ENCODE measurements at places on chromosomes 5 and 9.
A peak's percentile ranks its signal among the peaks of the same experiment; 100 is the strongest.

- peak; percentile 87 for DNase-seq
These were observed 28.8 kb upstream of the MGAT1 start for GRCh38 chr5:180831139-180832093.

DNA sequence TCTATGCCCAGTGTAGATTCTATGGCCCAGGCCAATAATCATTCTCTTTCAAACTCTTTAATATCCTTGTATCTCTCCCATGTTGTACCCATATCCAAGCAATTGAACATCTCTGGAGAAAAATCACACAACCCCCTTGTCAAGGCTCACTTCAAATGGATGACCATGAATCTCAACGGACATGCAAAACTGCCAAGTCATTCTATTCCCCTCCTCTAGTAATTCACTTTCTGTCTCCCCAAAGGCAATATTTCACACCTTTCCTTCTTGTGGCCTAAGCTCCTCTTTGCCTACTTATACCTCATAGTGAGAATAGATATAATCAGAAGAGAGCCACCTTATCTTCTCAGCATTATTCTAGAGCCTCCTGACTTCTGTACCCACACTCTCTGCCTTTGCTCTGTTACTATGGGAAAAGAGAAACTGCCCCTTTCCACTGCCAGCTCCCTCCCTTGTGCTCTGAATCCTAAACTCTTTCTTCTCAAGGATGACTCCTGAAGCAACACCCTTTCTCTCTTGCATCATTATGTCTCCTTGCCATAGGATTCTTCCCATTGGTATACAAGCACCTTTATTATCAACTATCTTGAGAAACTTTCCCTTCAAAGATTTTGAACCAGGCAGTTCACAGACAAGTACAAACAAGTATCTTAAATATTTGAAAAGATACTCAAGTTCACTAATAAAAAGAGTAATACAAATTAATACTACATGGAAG, 66.1 kb downstream of the RPS23 start:
- no peak for DNase-seq

DNA sequence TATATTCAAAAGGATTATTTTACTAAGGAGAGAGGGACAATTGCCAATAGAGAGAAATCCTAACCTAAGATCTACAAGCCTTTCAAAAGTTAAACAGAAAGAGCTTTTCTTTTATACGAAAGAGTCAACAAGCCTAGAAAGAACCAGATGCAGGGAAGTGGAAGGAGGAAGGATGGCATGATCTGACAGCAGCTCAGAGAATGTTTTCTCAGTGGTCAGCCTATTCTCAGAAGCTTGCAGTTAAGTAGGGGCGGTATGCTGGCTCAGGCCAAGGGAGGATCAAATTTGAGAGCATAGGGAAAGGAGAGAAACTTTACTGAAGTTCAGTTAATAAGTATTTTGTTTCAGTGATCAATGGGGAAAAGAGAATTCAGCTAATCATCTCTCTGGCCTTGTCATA, 88.0 kb upstream of the FTMT start:
- no peak for DNase-seq

DNA sequence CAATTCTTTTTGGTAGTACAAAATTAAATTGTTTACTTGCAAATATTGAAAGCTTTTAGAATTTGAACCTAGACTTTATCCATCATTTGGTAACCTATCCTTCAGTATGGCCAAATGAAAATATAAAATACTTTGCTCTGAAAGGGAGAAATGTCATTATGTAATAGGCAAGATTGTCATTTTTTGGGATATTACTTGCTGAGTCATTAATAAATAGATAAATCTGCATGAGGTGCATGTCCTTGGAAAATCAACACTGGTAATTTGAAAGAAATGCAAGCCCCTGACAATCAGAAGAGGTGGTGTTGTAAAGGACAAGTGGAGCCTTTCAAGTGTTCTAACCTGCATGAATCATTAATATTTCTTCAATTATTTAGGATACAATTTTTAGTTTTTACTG, 231.8 kb upstream of the CCNG1 start:
- no peak for DNase-seq

DNA sequence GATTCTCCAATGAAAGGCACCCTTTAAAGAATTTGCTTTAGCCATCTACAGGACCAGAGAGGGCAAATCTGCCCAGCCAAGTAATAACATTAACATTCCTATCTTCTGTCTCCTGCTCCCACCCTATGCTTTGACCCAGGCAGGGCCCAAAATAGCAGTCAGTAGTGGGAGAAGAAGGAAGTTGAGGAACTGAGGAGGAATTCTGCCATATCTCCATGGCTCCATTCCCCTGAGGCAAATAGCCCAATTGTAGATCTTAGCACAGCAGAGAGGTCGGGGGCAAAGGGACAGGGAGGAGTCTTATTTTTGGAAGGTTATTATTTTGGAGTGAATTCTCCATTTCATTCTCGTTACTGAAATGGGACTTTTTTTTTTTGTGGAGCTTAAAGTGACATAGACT, 111.1 kb upstream of the IFNK start:
- no peak for DNase-seq

DNA sequence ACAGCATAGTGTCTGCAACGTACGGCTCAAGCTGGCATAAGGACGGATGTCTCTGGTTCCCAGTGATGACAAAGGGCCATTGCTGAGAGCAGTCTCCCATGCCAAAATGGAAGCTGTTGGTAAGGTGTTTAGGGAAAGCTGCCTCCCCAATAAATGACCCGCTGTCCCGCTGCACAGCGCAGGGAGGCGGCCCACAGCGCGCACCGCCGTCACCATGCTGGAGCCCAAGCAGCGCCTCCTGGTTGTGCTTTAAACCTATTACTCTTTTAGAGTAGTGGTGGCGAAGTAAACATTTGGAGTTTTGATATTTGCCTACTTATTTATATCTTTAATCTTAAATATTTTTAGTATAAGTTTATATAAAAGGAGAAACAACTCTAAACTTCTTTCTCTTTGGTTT, 70.4 kb upstream of the C5orf63 start:
- DNase-seq, result no peak

DNA sequence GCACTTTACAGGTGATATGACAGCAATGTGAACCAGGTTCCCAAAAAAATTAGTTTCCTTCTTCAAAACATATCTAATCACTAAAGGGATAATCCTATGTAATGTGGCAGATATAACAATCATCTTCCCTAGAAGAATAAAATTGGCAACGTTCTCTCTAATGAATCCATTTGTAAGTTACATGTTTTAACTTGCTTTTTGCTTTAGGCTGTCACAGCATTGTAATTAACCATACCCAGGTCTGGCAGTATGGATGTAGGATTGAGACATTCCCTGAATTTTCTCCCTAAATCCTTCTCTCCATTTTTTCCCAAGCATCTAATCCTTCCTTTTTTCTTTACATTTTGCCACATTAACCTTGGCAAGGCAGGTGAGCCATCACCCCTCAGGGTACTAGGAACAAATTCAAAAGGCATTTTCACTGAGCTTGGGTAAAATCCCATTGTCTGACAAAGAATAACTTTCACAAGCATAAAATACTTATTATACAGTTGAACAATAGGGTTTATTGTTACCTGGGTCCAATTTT, 548.3 kb downstream of the SEMA5A start:
- no peak for DNase-seq

DNA sequence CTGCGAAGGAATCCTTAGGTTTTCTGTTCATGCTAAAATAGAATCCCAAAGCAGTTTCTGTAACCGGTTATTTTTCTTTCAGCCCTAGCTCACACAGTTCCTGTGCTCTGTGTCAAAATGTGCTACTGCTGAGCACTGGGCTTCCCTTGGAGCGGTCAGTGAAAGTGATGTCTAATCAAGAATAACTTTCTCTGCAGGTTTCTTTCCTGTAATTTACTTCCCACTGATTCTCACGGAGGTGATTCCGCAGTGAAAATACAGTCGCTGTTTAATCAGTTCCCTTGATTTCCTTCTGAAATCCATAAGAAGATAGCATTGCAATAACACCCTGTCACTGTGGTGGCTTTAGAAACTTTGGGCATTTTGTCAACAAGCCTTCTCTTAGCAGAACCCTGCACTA, 112.0 kb upstream of the ISL1 start:
- DNase-seq, result no peak

- DNase-seq, result no peak
These were observed 60.4 kb downstream of the HMCN2 start for GRCh38 chr9:130325921-130326320.

DNA sequence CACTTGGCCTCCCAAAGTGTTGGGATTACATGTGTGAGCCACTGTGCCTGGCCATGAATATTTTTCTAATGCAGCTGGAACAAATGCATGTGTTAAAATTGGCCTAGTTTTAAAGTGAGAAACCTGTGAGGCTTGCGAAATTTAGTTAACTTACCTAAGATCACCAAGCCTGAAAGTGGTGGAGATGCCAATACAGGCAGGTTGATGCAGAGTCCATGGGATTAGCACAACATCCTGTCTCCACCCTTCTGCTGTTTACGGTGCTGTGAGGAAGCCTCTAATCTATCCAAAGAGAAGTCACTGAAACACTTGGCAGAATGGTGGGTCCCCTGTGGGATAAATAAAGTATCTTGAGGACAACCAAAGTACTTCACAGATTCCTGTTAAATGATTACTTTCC, 98.2 kb downstream of the PCSK5 start:
- DNase-seq, result no peak

- DNase-seq, result no peak
These were observed 187.6 kb upstream of the S1PR3 start for GRCh38 chr9:88803546-88804253.

DNA sequence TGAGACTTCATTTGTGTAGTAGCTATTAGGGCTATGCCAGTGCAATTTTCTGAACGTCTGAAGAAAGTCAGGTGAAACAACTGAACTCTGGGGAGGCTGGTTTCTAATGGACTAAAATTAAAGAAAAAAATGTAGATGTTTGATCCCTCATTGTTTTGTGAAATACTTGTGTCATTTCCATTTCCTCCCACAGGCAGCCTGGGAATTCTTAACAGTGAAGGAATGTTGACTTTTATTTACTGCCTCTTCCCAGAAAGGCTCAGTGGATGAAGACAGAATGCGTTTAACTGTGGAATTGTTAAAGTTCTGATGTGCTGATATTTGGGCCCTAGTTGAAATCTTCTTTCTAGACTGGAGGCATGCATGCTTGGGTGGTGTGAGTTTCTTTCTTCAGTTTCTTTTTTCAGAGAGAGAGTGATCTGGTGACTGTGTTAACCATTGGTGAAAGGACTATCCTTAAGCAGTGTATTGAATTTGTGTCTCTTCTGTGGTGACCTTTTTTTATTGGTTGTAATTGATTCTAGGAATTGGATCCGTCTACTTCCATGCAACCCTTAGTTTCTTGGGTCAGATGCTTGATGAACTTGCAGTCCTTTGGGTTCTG, 15.5 kb downstream of the ACER2 start:
- DNase-seq, result no peak

GRCh38 chr5:138643040-138643791, 68.0 kb upstream of the HSPA9 start:
- DNase-seq, result no peak

DNA sequence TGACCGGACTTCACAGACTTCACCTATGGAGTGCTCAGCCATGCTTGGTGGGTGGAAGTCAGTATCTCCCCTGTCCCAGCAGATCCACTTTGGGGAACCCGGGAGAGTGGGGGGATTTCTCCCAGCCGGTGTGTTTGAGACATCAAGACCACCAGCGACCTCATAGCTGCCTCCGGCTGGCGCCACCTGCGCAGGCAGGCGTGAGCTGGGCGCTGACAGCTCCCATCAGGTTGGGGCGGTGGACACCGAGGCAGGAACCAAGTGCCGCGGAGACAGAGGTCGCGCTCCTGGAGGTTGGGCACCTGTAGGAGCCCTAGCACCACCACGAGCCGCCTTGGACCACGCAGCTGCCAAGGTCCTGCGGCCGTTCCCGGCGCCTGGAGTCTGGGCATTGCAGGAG, 124.0 kb upstream of the LARP1 start:
- no peak for DNase-seq

- DNase-seq, result no peak
These were observed 36.2 kb downstream of the SH3PXD2B start for GRCh38 chr5:172417983-172418630.

GRCh38 chr5:15794052-15794985, 294.3 kb downstream of the FBXL7 start:
- DNase-seq, result no peak

DNA sequence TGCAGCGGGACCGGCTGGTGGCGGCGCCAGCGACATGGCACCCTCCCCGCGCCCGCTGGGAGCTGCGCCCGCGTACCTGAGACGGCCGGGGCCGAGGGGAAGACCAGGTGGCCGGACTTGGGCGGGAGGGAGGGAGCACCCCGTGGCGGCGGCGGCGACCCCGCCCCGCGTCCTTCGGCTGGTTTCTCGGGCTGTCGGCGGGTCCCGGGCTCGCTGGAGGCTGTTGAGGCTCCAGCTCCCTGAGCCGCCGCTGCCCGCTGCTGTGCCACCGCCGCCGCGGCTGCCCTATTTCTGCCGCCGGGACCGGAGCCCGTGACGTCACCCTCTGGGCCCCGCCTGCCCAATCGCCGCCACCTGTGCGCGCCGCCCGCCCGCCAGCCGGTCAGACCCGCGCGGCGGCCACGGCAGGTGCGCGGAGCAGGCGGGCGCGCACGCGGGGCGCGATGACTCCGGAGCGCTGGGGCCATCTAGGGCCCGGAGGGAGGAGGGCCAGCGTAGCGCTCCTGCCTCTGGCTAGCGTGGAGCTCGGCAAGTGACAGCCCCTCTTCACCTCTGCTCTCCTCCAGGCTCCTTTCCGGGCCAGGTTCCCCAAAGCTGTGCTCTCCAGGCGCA, at the start of gene FSTL4:
Gene FSTL4 (minus strand): TSS at position 293 of the 612 bp plus-strand sequence.
- DNase-seq, result peak; percentile 62
